ENCODE measurements at places on chromosomes 5 and 9.

GRCh38 chr5:179345433-179346321, at the start of gene ADAMTS2:
ADAMTS2 (minus strand) TSS chr5:179345461; CDS start chr5:179345328, 133 bp downstream.
- DNase-seq = peak; percentile 71

GRCh38 chr9:37936965-37937364, 33.0 kb upstream of the SLC25A51 start:
- DNase-seq = peak; percentile 80

- no peak for DNase-seq
Measured at GRCh38 chr9:77585335-77585786, 62.8 kb downstream of the GNA14 start.

- no peak for DNase-seq
Measured at GRCh38 chr5:174996941-174997340, 272.6 kb downstream of the MSX2 start.

- peak; percentile 92 for DNase-seq
Measured at GRCh38 chr5:163585206-163585605, 79.8 kb downstream of the MAT2B start.

- DNase-seq = no peak
Measured at GRCh38 chr9:14075218-14075617, 238.7 kb downstream of the NFIB start.

DNA sequence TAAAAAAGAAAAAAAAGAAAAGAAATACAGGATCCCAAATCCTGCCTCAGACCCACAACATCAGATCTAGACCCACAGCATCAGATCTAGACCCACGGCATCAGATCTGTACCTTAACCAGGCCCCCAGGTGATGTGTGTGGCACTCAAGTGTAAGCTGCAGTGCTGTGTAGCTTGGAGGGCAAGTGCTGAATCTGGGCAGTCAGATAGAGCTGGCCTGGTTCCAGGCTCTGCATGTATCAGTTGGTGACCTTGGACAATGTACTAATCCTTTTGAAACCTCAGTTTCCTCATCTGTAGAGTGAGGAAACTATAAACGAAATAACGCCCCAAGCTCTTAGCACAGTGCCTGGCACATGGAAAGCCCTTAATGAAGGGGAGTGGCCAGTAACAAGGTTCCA, 16.7 kb downstream of the COL15A1 start:
- no peak for DNase-seq

DNA sequence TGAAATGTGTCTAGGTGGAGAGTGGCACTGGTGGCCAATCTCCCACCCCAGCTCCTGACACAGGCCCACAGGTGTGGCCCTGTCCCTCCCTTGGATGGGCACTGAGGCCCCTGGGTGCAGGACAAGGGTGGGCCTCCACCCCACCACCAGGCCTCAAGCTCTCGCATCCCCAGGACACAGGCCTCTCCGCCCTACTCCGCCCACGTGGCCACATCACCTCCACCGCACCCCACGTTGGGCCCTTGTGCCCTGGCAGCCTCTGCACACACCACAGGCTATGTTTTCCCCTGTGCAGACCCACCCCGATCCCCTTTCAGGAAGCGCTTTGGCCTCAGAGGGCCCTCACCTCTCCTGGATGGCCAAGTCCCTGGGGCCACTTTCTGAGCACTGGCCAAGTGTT, 54.7 kb downstream of the SECISBP2 start:
- no peak for DNase-seq

DNA sequence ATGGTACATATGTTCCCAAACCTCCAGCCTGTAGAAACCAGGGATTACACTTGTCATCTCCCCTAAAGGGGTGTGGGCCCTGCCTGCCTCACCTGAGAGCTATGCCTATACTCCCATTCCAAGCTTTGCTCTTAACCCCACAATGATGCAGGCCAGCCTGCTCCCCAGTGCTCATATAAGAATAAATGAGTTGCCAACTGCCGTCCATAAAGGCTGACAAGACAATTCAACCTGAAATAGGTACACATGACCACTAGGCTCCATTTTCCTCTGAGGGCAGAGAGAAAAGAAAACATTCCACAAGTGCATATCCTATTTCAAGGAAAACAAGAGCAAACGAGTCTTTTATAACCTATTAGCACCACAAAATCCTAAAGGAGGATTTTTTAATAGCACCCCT, 28.4 kb downstream of the SKP1 start:
- no peak for DNase-seq

GRCh38 chr5:118478852-118479251, 509.5 kb downstream of the DTWD2 start:
- no peak for DNase-seq

Data from fibroblast of lung (primary cell).